Activated T-cell treated with anti-CD3 and anti-CD28 coated beads for 1 hour (primary cell): ENCODE measurements at places on chromosomes 6 and 20.

- DNase-seq: no peak
Observed at GRCh38 chr20:47872341-47872740, 87.1 kb upstream of the SULF2 start.

GRCh38 chr20:358891-359555, 12.1 kb downstream of the NRSN2 start:
- DNase-seq: no peak

DNA sequence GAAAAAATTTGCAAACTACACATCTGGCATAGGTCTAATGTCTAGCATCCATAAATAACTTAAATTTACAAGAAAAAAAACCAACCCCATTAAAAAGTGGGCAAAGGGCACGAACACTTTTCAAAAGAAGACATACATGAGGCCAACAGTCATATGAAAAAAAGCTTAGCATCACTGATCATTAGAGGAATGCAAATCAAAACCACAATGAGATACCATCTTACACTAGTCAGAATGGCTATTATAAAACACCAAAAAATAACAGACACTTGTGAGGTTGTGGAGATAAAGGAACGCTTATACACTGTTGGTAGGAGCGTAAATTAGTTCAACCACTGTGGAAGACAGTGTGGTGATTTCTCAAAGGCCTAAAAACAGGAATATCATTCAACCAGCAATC, 33.7 kb upstream of the EPB41L2 start:
- no peak for DNase-seq

- no peak for DNase-seq
Observed at GRCh38 chr20:43459022-43459942, 1.6 kb downstream of the SRSF6 start.

- DNase-seq: no peak
Observed at GRCh38 chr6:41821266-41821665, 33.8 kb downstream of the TOMM6 start.

DNA sequence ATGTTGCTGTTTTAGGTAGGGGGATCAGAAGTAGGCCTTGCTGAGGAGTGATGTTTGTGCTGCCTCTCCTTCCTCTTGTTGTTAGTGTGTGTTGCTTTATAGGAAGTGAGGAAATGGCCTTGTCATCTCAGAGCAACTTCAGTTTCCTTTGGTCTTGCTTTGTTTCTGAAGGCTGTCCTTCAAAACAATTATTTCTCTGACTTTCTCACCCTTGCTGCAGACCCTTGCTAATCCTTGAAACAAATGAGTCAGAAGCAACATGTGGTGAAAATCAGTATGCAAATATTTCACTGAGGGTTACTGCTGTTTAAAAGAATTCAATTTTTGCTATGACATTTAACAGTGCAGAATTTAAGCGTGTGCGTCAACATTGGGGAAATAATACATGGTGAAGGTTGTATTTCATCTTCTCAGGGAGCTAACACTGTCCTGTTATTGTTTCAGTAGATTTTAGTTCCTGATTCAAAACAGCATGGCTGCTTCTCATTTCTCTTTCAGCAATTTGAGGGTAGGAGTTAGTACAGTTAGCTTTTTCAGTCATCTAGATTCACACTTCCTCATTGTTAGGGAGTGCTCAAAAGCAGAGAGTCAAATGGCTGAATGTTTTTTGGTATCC, 13.8 kb downstream of the RNF144B start:
- no peak for DNase-seq
